H1 (cell line): ENCODE measurements at places on chromosomes 1 and 21. TPM values are rescaled to one million over a fixed set of nuclear protein-coding genes. Genes with fewer than 3 reads are reported as not detected.

AMPD1 gene
- not detected in 2 replicates for total RNA-seq

G0S2 gene
- 1.0 and 1.7 TPM in 2 replicates for total RNA-seq

DNA sequence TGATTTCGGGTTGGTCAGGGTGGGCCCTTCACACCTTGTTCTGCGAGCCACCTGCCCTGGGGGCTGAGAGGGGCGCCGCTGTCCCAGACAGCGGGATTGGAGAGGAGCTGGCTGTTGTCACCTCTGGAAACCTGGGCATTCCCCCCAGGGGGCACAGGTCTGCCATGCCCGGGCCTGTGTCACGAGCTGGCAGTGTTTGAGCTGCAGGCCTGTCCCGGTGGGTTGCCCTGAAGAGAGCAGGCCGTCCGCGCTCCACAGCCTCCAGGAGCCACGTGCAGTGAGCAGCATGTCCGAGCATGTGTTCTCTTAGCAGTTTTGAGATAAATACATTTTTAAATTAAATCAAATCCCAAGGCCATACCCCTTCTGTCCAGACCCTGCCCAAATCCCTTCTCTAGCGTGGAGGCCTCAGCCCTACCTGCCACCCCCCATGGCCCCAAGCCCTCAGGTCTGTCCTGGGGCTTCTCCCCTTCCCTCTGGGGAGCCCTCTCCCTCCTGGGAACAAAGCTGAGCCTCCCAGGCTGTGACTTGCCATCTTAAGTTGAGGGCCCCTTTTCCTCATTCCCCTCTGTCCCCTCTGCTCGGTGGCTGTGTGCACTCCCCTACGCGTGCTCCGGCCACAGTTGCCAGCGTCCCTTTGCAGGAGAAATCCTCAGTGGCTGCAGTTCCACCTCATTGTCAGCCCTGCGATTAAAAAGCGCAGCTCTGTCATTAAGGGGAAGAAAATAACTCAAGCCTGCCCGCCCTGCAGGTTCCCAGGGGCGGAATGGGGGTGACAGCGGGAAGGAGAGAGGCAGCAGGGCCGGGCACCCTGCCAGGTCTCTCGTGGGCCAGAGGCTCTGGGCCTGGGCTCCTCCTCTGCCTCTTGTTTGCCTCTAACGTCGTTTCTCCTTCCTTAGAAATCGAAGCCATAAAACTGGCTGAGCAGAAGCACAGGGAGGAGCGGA lies 26.6 kb downstream of the SLX9 start:
- H3K27ac ChIP-seq = no peak overlapping the region
- H3K36me3 ChIP-seq = peaks cover 7% of the 10 kb centered on the region
- DNase-seq = no peak
- H3K27me3 ChIP-seq = no peaks in the 10 kb centered on the region
- no peaks in the 10 kb centered on the region for H3K4me1 ChIP-seq

ADORA1 gene
- total RNA-seq = 3.3 and 3.5 TPM in 2 replicates

DNA sequence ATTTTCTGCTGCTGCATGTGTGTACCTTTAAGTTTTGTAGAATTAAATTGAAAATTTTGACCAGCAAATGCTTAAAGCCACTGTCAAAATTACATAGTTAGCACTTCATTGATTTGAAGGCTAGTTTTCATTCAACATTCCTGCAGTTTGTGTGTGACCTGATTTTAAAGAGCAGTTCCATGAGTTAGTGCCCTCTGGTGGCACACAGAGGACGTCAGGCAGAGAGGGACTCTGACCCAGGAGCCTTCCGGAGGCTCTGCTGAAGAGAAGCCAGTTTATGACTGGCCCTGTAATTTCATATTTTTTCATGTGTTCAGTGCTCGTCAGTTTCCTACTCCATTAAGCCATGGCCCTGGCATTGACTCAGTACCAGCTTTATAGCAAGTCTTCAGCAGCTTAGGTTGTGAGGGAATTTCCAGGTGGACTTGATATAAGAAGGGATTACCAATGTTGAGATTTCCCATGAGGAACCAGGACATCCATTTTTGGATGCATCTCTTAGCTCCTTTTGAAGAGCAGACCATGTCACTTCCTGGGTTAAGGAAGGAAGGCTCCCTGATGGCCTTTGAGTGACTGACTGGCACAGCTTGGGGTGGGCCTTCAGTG lies 104.7 kb downstream of the CAMTA1 start:
- H3K27ac ChIP-seq = no peak overlapping the region
- no peaks in the 10 kb centered on the region for H3K36me3 ChIP-seq
- H3K4me1 ChIP-seq = no peaks in the 10 kb centered on the region
- no peaks in the 10 kb centered on the region for H3K27me3 ChIP-seq
- DNase-seq = no peak

DNA sequence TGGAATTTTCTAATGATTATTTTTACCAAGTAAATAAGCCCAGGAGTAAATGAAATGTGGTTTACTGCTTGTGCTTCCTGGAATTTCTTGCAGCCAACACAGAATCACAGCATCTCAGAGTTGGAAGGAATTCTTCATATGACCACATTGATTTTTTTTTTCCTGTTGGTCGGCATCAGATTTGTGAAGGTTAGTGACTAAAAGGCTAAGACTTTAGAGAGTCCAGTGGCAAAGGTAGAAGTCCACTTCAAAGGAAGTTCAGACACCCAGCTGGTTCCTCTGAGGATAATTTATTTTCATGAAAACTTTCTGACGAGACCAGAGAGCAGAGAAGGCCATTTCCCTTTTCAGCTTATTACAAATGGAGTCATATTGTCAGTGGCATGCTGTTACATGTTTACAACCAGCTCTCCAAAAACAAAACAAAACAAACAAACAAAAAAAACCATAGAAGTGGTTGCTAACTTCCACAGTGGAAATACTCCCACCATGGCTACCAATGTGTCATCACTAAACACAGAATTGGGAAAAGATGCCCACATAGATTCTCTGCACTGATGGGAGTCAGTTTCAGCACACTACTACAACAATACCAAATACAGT lies 77.2 kb upstream of the CDC42BPA start:
- H3K4me1 ChIP-seq = no peaks in the 10 kb centered on the region
- no peak overlapping the region for H3K27ac ChIP-seq
- no peak overlapping the region for H3K4me3 ChIP-seq
- no peaks in the 10 kb centered on the region for H3K36me3 ChIP-seq
- no peaks in the 10 kb centered on the region for H3K27me3 ChIP-seq

DNA sequence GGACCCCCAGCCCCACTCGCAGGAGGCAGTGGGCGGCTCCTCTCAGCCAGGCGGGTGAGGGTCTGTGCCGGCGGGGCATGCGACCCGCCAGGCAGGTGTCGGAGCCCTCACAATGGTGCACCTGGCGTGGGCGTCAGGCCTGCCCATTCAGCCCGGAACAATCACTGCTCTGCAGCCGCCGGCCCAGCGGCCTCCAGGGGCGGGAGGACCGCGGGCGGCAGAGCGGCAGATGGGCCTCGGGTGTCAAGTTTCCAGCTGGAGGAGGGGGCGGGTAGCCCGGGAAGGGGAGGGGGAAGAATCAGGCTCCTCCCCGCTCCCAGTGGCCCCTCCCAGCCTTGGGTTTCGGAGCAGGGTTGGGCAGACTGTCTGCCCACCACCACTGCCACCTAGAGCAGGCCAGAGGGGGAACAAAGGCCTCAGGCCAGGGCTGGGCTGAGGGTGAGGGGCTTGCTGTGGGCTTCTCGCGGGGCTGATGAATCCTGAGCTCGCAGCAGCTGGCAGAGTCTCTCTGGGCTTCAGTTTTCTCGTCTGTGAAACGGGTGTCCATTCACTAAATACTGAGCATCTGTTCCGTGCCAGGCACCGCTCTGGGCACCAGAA lies 39.5 kb upstream of the CASZ1 start:
- H3K36me3 ChIP-seq = no peaks in the 10 kb centered on the region
- no peak overlapping the region for H3K27ac ChIP-seq

DNA sequence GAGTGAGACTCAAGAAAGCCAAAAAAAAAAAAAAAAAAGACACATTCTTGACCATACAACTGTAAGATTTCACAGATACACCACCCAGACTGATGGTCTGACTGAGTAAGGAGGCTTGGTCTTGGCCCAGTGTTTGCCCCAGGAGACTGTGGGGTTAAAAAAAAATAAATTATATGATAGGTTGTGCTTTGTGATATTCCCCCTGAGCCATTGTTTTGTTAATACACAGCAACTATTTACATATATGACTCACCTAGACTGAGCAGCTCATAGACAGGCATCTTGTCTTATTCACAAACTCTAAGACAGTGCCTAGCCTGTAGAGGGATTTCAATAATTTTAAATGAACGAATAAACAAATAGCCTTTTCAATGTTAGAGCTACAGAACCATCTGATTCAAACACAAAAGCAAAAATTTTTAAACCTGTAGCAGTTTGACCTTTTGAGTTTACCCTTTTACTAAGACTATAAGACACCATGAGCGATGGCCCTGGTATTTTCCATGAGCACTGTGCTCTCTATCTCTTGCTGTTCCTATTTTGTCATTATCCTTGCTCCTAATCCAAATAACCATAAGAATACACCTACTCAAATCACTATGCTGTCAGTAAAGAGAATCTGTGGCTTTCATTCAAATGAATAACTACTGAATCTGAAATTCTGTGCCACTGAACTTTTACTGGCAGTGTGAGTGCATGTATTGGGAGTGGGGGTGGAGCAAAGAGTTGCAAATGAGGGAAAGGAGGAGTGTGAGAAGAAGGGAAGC lies 199.4 kb upstream of the PTBP2 start:
- no peaks in the 10 kb centered on the region for H3K36me3 ChIP-seq
- DNase-seq = no peak
- no peak overlapping the region for H3K4me3 ChIP-seq
- H3K27me3 ChIP-seq = no peaks in the 10 kb centered on the region

- peak overlapping the region; percentile 22; the same call in 1 of the 2 replicates for H3K27ac ChIP-seq
- H3K27me3 ChIP-seq = no peaks in the 10 kb centered on the region
- peaks cover 3% of the 10 kb centered on the region; the same call in 1 of the 2 replicates for H3K36me3 ChIP-seq
- no peak overlapping the region for H3K4me3 ChIP-seq
- H3K4me1 ChIP-seq = peaks cover 12% of the 10 kb centered on the region
Measured at GRCh38 chr1:214460304-214460916, 91.0 kb downstream of the PTPN14 start.

DNA sequence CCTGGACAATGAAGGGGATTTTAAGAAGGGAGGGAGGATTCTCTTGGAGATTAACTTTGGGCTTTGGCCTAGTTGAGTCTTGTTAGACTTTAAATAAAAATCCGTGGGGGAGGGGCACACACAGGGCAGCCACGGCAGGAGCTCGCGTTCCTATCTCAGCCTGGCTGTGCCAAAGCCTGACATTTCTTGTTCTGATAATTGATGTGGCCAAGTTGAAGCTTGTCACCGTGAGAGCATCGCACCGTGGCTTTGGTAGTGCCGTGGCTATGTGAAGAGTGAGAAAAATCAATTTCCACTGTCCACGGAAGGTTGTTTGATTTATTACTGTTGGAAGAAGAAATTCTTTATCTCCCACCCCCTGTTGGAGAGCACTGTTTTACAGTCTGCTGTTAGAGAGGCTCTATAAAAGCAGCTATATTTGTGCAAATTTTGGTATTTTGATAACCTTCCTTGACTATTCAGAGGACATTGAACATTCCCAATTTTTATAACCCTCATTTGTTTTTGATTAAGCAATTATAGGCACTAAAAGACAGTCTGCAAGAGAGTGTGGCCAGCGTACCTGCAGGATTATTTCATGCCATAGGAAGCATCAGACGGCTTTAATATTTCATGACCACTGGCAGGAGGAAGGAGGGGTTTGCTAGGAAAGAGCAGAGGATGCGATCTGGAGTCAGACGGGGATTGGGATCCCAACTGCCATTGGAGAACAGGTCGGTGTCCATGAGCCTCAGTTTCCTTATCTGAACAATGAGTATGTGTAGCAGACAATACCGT lies 160.7 kb downstream of the KAZN start:
- DNase-seq = no peak
- H3K27ac ChIP-seq = no peak overlapping the region
- H3K36me3 ChIP-seq = no peaks in the 10 kb centered on the region
- peaks cover 1% of the 10 kb centered on the region; the same call in 1 of the 2 replicates for H3K4me1 ChIP-seq
- no peak overlapping the region for H3K4me3 ChIP-seq

DNA sequence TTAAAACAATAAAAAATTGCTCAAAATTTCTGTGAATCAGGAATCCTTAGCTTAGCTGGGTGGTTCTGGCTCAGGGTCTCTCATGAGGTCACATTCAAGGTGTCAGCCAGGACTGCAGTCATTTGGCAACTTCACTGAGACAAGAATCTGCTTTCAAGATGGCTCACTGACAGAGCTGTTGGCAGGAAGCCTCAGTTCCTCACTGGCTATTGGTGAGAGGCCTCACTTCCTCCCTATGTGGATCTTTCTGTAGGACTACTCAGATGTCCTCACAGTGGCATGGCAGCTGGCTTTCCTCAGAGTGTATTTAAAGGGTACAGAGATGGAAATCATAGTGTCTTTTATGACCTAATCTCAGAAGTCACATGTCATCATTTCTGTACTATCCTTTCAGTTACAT lies 785.7 kb downstream of the ADGRL2 start:
- no peaks in the 10 kb centered on the region for H3K27me3 ChIP-seq
- H3K4me3 ChIP-seq = no peak overlapping the region
- no peaks in the 10 kb centered on the region for H3K4me1 ChIP-seq
- DNase-seq = no peak
- H3K36me3 ChIP-seq = no peaks in the 10 kb centered on the region

DNA sequence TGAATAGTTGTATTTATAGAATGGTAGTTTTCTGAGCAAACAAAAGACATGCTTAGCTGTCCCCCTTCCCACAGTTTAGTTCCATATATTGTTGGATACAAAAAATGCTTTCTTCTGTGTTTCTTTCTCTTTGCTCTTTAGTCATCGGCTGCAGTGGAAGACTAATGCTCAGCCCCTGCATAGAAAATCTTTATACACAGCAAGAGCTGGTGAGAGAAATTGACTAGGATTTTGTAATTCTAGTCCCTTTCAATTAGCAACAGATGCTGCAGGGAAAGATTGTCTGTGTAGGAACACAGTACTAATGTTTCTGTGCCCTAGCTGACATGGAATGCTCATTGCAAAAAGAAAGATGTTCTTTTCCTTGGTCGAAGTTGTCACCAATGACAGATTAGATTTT lies 200.9 kb downstream of the RPS6KC1 start:
- H3K36me3 ChIP-seq = no peaks in the 10 kb centered on the region
- no peaks in the 10 kb centered on the region for H3K4me1 ChIP-seq
- H3K27me3 ChIP-seq = no peaks in the 10 kb centered on the region
- no peak for DNase-seq
- no peak overlapping the region for H3K27ac ChIP-seq

DNA sequence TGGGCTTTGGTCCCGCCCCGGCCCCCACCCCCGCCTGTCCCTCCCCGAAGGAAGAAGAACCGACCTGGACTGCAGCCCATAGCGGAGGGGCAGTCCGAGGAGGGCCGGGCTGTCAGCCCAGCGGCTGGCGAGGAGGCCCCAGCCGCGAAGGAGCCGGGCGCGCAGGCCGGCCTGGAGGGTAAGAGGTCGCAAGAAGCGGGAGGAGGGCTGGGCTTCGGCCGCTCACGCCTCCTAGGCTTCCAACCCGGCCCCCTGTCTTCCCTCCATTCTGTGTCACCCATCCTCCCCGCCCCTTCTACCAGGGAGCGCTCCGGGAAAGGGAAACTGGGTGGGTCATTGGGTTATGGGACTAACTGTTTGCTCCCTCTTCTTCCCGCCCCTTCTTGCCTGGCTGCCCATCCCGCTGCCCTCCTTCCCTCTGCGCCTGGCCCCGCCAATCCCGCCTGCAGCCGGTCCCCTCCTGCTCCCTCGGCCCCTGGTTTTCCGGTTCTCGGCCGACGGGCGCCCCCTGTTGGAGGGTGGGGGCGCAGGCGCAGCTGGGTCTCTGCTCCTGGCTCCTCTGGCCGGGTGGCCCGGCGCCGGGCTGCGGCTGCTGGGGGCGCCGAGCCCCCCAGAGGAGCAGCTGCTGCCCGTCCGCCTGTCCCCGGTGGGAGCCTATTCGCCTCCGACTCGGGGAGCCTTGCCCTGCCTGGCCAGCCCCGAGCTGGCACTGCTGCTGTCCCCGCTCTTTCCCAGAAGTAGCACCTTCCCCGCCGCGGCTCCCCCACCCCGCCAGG lies 2.4 kb downstream of the RUSC1 start:
- no peak overlapping the region for H3K27ac ChIP-seq
- DNase-seq = peak; percentile 82
- no peaks in the 10 kb centered on the region for H3K27me3 ChIP-seq
- H3K36me3 ChIP-seq = peaks cover 32% of the 10 kb centered on the region
- H3K4me1 ChIP-seq = peaks cover 9% of the 10 kb centered on the region
